Fibroblast of skin of right biceps (primary cell): ENCODE measurements at places on chromosomes 7 and 10.

- peak; percentile 24 for DNase-seq
Measured at GRCh38 chr7:55019691-55020465, 1.1 kb downstream of the EGFR start.

DNA sequence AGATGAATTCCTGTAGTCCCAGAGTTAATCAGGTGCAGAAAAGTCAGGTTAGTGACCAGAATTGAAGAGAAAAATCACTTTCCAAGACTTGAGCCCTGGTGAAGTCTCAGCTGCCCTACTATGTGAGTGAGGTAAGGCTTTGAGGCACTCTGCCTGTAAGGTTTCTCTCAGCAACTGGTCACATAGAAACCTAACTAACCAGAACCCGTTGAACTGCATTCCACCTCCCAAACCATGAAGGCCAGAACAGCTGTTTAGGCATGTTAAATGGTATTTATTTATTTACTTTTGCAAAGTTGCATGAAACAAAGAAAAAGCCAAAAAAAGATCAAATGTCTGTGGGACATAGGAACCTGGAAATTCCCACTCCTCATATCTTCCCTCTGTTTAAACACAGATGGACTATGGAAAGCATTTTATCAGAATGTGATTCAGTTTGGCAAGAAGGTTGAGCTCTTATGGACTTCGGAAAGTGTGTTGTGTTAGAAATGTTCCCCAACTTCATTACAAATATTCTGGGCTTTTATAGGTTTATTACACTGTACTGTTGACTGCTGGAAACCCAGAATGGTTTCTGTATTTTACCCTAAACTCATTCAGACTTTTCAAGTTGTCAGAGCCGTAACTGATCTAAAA, 12.8 kb upstream of the GPR85 start:
- DNase-seq = no peak

DNA sequence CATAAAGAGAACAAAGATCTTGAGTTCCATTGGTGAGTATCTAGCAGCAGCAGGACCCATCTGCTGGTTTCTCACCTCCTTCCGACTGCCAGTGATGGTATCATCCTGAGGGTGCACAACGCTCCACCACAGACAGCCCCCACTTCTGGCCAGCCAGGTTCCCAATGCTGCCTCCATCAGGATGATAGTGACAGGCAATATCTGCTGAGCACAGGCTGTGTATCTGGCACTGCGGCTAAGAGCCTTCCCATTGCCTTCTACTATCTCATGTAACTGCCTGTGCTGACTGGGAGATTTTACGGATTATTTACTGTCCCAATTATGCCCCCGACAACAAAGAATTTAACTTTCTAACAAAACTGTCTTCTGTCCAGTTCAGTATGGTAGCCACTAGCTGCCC, 352.4 kb upstream of the AOAH start:
- DNase-seq = no peak

DNA sequence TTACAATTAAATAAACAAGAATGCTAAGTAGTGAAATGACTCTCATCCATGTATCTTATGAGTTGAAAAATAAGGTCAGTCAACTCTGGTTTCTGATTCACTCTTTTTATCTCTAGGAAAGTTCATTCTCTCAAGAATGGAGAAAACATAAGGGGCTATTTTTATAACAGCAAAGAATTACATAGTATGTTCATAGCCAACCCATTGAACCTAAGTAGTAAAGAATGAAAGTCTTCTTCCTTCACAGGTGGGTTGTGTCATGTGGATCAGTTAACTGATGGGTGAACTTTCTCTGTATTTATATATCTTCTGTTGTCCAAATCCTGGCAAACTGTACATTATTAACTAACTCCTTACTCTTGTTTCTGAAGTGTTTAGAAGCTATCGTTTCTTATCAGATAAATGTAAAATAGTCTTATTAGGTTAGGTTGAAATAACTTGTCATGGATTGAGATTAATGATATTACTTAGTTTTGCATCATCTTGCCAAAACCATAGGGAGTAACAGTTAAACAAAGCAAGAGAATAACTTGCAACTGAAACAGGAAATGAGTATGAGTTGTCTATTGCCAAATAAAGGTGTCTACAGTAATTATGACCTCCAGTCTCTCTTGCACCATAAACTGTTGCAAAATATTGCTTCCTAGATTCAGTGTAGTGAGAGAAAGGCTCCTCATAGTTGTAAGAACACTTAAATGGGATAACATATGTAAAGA, 86.8 kb downstream of the ANKRD7 start:
- DNase-seq = peak; percentile 1
